Mesenteric fat pad (tissue), 1 donor: ENCODE measurements at places on chromosomes 16 and 17. TPM values are rescaled to one million over a fixed set of nuclear protein-coding genes. Genes with fewer than 3 reads are reported as not detected.

DNA sequence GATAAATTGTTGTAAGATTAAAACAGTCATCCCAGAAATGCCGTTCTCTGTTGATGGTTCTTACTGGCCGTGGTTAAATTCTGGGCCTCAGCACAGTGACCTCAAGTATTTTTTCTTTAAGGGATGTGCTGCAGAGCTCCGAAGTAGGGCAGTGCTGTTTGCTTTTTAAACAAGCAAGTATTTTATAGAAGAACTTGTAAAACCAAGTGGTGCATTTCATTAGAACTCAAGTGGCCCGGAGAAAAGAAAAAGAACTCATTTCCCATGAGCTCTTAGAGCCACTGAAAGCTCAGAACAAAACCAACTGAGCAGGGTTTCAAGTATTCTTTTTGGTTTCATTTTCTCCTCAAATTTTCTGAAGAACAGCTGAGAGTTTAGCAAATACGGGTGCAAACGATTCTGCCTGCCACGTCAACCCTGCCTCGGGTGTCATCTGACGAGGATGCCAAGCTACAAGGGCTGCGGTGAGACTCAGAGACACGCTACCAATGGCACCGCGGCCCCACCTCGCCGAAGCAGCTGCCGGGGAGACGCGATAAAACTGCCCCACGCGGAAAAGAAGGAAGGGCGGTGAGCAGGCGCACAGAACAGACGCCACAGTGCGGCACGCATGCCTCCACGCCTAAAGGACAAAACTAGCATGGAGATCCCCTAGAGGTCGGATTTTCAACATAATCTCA, 6.3 kb downstream of the LMF1 start:
- no peak for DNase-seq

- DNase-seq, result no peak
Observed at GRCh38 chr16:88730632-88731607, 24.6 kb downstream of the CTU2 start.

The CCDC200 gene
- not detected for total RNA-seq

The KRT34 gene
- not detected for total RNA-seq

The CIBAR2 gene
- not detected for total RNA-seq
